ENCODE measurements at places on chromosomes 11 and 22.
A peak's percentile ranks its signal among the peaks of the same experiment; 100 is the strongest.

DNA sequence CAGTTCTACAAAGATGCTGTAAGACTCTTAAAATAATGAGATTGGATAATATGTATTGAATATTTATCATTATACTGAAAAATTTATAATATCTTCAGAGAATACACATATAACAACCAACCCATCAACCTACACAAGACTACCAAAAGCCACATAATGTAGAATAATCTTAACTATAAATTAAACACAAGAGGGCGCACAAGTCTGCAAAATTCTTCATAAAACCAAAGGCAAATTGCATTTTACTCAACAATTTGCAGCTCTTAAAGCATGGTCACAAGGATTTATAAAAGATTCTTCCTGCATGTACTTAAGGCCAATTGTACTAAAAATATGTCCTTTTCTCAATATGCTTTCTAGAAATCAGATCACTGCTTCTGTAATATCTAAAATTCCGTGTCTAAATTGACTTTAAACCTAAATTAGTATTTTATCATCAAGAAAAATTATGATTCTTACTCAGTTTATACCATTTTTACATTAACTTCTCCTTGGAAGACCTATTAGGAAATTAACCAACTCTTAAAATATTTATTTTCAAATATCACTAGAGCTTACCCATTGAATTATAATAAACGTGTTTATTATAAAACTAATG is 79.0 kb downstream of the TTC28 start:
- no peaks in the 10 kb centered on the region for H3K27me3 ChIP-seq
- peak; percentile 68 for DNase-seq
- H3K4me1 ChIP-seq, result no peaks in the 10 kb centered on the region
- no peak overlapping the region for H3K4me3 ChIP-seq

GRCh38 chr11:34178209-34178821 is 72.9 kb downstream of the NAT10 start:
- no peak overlapping the region for H3K4me3 ChIP-seq
- DNase-seq, result no peak
- no peaks in the 10 kb centered on the region for H3K27me3 ChIP-seq
- peaks cover 11% of the 10 kb centered on the region for H3K4me1 ChIP-seq
- H3K36me3 ChIP-seq, result no peaks in the 10 kb centered on the region

- H3K36me3 ChIP-seq, result no peaks in the 10 kb centered on the region
- DNase-seq, result peak; percentile 79
- H3K4me3 ChIP-seq, result no peak overlapping the region
These were observed 88.4 kb downstream of the UBASH3B start for GRCh38 chr11:122743949-122744348.

GRCh38 chr11:97742717-97743116 is 1278.0 kb upstream of the CNTN5 start:
- H3K4me3 ChIP-seq, result no peak overlapping the region
- no peak overlapping the region for H3K27ac ChIP-seq

DNA sequence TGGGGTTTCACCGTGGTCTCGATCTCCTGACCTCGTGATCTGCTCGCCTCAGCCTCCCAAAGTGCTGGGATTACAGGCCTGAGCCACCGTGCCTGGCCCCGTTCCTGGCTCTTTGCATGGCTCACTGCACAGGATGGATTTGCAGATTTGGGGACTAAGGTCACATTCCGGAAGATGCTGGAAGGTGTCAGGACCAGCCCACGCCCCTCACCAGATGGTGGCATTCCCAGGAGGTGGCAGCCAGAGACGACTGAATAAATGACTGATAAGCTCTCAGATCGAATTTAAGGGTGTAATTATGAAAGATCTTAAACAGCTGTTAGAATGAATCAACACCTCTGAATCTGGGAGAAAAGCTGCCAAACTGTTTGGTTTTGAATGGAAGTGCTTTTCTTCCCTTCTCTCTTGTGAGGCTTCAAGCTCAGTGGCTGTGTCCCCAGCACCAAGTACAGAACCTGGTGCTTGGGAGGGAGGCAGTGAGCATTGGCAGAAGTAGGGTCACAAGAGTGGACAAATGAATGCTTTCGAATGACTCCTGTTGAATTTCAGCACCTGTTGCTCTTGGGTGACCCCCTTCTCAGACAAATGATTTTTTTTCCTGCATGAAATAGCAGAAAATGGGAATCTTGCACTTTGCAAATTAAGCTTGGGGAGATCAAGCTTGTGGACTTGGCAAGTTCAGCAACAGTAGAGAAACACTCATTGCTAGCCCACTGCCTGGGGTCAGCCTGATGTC is 69.6 kb downstream of the KIAA1671 start:
- no peak for DNase-seq
- H3K36me3 ChIP-seq, result no peaks in the 10 kb centered on the region

- no peaks in the 10 kb centered on the region for H3K27me3 ChIP-seq
- H3K4me1 ChIP-seq, result no peaks in the 10 kb centered on the region
- no peaks in the 10 kb centered on the region for H3K36me3 ChIP-seq
- no peak overlapping the region for H3K4me3 ChIP-seq
These were observed 421.6 kb downstream of the METTL15 start for GRCh38 chr11:28529540-28530410.

GRCh38 chr22:44802071-44802700 is 49.8 kb downstream of the ARHGAP8 start:
- DNase-seq, result no peak
- no peaks in the 10 kb centered on the region for H3K27me3 ChIP-seq
- no peaks in the 10 kb centered on the region for H3K36me3 ChIP-seq
- H3K27ac ChIP-seq, result no peak overlapping the region
- no peaks in the 10 kb centered on the region for H3K4me1 ChIP-seq
- H3K4me3 ChIP-seq, result no peak overlapping the region

DNA sequence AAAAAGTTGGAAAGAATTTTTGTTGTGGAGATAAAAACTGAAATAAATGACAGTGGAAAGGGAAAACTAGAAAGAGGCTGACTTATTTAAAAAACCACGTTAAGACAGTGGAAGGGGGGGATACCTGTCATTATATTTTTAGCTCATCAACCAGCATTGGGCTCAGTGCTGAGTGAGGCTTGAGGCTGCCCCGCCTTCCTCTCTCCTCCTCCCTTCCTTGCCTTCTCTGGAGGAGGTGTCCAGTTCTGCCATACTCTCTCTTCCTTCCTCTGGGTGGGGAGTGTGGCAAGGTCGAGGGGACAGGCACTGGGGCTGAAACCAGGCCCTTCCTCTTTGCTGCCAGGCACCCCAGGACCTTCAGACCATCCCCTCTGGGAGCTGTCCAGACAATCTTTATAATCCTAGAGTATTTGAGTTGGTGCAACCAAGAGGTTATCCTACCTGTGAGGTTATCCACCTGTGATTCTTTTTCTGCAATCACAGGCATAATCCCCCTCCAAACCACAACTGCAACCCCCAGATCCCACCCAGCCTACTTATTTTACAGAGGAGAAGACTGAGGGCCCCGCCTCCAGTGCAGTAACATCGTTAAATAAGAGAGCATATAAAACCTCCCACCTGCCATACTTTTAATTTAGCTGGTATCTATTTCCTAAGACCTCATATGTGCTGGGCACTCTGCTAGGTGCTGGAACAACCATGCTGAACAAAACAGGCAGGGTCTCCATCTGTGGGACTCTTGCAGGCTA is 578.5 kb downstream of the BUD13 start:
- H3K27ac ChIP-seq, result no peak overlapping the region
- no peaks in the 10 kb centered on the region for H3K27me3 ChIP-seq
- no peaks in the 10 kb centered on the region for H3K36me3 ChIP-seq
- H3K4me3 ChIP-seq, result no peak overlapping the region
- H3K4me1 ChIP-seq, result no peaks in the 10 kb centered on the region

- no peaks in the 10 kb centered on the region for H3K27me3 ChIP-seq
- no peaks in the 10 kb centered on the region for H3K4me1 ChIP-seq
- H3K27ac ChIP-seq, result no peak overlapping the region
- no peak for DNase-seq
- H3K4me3 ChIP-seq, result no peak overlapping the region
These were observed 38.1 kb downstream of the DBX1 start for GRCh38 chr11:20122131-20122530.

DNA sequence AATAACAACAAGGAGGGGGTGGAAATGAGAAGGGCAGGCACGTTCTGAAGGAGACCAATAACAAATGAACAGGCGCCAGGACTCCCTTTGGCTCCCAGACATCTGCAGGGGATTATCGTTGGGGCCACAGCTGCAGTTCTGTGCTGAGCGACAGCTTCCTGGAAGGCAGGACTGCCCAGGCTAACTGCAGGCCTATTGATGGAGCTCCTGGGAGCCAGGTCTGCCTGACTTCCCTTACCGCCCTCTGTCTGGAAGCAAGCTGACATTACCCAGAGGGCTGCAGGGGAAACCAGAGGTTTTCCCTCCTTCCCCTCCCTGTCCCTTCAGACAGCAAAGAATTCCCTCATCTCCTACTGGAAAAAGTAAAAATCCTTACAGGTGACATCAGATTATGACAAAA is 5.0 kb downstream of the DRD2 start:
- H3K4me3 ChIP-seq, result no peak overlapping the region
- H3K27ac ChIP-seq, result no peak overlapping the region
- H3K27me3 ChIP-seq, result peaks cover 19% of the 10 kb centered on the region
- no peaks in the 10 kb centered on the region for H3K36me3 ChIP-seq

- peaks cover 32% of the 10 kb centered on the region for H3K27me3 ChIP-seq
- H3K4me3 ChIP-seq, result peak overlapping the region; percentile 44
- no peaks in the 10 kb centered on the region for H3K36me3 ChIP-seq
- DNase-seq, result no peak
- H3K4me1 ChIP-seq, result peaks cover 15% of the 10 kb centered on the region
These were observed 17.2 kb downstream of the CREB3L1 start for GRCh38 chr11:46294365-46295309.

DNA sequence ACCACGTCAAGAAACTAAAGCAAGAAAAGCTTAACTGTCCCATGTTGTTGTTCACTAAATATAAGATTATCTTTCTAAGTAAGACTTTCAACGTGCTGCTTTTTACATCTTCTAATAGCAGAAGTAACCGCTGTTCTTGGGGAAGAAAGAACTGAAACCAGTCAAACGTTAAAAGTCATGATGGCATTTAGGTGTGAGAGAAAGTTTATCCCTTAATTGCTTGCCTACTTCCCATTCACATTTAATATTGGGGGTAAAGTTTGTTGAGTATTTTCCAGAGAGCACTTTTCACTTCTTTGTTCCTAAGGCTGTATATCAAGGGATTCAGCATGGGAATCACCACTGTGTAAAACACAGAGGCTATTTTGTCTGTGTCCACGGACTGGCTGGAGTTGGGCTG is 970 bp downstream of the OR5B21 start:
- peak; percentile 29 for DNase-seq
- H3K27ac ChIP-seq, result no peak overlapping the region
- H3K4me1 ChIP-seq, result peaks cover 16% of the 10 kb centered on the region
- H3K27me3 ChIP-seq, result no peaks in the 10 kb centered on the region

GRCh38 chr11:119320240-119320775 is 3.4 kb upstream of the MCAM start:
- peak overlapping the region; percentile 58 for H3K4me3 ChIP-seq
- no peaks in the 10 kb centered on the region for H3K36me3 ChIP-seq
- DNase-seq, result no peak
- peaks cover 25% of the 10 kb centered on the region for H3K4me1 ChIP-seq

DNA sequence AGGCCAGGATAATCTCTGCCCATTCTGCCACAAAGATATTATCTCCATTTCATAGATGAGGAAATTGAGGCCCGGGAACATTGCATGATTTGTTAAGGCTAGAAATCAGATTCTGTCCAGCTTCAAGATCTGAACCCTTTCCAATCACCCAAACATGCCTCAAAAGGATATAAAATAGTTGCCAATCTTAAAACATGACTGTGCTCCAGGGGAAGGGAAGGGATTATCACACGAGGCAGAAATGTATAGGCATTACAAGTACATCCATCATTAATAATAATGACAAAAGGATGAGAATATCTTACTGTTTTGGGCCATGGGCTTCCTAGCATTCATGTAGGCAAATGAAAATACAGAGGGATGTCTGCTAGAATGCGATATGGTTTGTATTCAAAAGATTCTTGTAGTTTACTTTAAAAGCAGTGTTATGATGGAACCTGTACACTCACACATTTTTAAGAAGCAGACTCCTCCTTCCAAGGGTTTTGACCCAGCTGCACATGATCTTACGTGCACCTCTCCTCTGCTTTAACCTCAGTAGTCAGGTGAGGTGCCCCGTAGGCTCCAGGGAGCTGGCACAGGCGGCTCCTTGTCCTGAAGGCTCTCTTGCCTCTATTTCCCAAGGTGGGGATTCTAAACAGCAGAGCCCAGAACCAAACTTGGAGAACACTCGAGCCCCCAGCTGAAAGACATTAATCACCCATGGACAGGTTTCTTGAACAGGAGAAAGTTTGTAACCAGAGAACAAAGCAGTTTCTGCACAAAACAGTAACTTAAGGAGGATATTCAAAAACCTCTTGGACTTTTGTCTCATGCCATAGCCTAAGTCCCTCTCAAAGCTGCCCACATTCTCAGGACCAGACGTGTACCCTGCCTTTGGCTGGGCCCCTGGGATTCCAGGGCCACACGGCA is 36.0 kb downstream of the PARVA start:
- no peak for DNase-seq
- H3K4me3 ChIP-seq, result no peak overlapping the region
- H3K4me1 ChIP-seq, result no peaks in the 10 kb centered on the region
